Psoas muscle (tissue), 8 donors: ENCODE measurements at places on chromosomes 2 and 18.

- no peak for DNase-seq
Observed at GRCh38 chr2:56100791-56101312, 82.9 kb upstream of the CCDC85A start.

DNA sequence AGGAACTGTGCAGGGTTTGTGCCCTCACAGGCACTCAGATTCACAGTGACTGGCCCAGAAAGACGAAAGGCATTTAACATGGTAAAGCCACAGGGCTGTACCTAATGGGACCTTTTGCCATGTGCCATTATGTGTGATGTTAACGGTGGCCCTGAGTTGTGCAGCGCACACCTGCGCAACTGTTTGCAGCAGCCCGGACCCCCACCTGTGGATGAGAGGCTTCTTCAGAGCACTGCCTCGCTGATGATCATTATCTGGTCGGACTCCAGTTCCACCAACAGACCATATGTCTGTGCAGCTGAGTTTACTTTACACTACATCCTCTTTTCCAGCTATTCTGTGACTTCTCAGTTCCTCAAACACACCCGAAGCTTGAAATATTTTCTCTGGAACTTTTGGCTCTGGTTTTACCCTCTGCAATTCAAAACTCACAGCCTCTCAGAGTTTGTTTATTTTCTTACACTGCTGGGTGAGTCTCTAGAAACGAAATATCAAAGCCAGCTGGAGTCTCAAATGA is 35.6 kb upstream of the UBE2F start:
- DNase-seq: no peak

- peak; percentile 35 for DNase-seq
Observed at GRCh38 chr2:136008205-136008865, 22.9 kb upstream of the DARS1 start.

DNA sequence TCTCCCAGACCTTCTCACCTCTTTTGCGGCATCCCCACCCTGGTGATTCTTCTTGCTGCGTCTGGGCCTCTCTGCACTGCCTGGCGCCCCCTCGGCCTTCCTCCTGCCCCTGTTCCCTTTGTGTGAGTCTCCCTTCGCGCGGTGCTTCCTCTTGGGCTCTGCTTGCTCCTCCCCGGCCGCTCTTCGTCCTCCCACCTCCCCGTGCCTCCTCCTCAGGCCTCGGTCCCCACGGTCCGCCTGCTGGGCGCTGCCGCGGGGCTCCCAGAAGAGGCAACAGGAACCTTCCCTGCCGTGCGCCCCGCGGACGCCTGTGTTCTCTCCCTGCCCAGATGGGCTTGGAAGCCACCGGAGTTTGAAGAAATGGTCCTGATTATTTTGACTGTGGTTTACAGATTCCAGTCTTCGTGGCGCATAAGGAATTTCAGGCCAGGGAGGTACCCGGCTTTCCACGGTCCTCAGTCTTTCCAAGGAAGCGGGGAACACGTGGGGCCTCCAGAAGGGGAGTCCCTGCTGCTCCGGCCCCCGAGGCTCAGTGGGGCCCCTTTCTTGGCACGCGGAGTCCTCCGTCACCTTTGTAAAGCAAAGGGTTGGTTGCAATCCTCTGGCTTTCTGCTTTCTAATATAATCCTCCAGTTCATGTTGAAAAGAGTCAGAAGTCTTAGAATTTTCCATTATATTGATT is 13.1 kb downstream of the RNU2-63P start:
- no peak for DNase-seq

GRCh38 chr2:96636551-96637171 is 1.5 kb downstream of the KANSL3 start:
- no peak for DNase-seq

GRCh38 chr2:52253416-52253980 is 1221.6 kb upstream of the NRXN1 start:
- no peak for DNase-seq

GRCh38 chr2:68385220-68385906 is 20.3 kb downstream of the PLEK start:
- DNase-seq: no peak

GRCh38 chr2:239462671-239463506 is 62.1 kb upstream of the HDAC4 start:
- no peak for DNase-seq

- no peak for DNase-seq
Observed at GRCh38 chr2:8427211-8427610, 254.6 kb upstream of the ID2 start.
